Aorta (tissue), 5 donors: ENCODE measurements at places on chromosomes 4 and X. TPM values are rescaled to one million over a fixed set of nuclear protein-coding genes. Genes with fewer than 3 reads are reported as not detected.

The TKTL1 gene
- 0.23 TPM for total RNA-seq

The PCDH18 gene
- 36.9 TPM for total RNA-seq

The MAGEE2 gene
- 0.69 TPM for total RNA-seq

- H3K27me3 ChIP-seq = no peaks in the 10 kb centered on the region
- H3K4me1 ChIP-seq = no peaks in the 10 kb centered on the region
- no peak overlapping the region for H3K4me3 ChIP-seq
- no peak for DNase-seq
- no peaks in the 10 kb centered on the region for H3K36me3 ChIP-seq
- no peak overlapping the region for H3K27ac ChIP-seq
Measured at GRCh38 chrX:3940000-3940610, 226.7 kb upstream of the PRKX start.

- no peaks in the 10 kb centered on the region for H3K36me3 ChIP-seq
- no peak overlapping the region for H3K27ac ChIP-seq
- DNase-seq = no peak
- H3K4me3 ChIP-seq = no peak overlapping the region
Measured at GRCh38 chr4:107736924-107737448, 17.0 kb upstream of the PAPSS1 start.

GRCh38 chrX:48800574-48801279 is 1.1 kb upstream of the HDAC6 start:
- DNase-seq = no peak
- no peaks in the 10 kb centered on the region for H3K4me1 ChIP-seq
- peak overlapping the region; percentile 76 for H3K27ac ChIP-seq

- no peaks in the 10 kb centered on the region for H3K27me3 ChIP-seq
- H3K27ac ChIP-seq = no peak overlapping the region
- H3K4me3 ChIP-seq = no peak overlapping the region
- H3K4me1 ChIP-seq = peaks cover 3% of the 10 kb centered on the region
- no peak for DNase-seq
Measured at GRCh38 chrX:10756441-10756840, 136.1 kb upstream of the MID1 start.

- H3K27ac ChIP-seq = no peak overlapping the region
- no peak for DNase-seq
Measured at GRCh38 chrX:119784747-119785446, 6.5 kb downstream of the RPL39 start.

GRCh38 chrX:68249401-68249831 is 183.9 kb downstream of the OPHN1 start:
- H3K4me1 ChIP-seq = no peaks in the 10 kb centered on the region
- H3K27me3 ChIP-seq = no peaks in the 10 kb centered on the region
- DNase-seq = peak; percentile 42
- H3K27ac ChIP-seq = no peak overlapping the region
- no peaks in the 10 kb centered on the region for H3K36me3 ChIP-seq

- DNase-seq = no peak
- H3K27me3 ChIP-seq = no peaks in the 10 kb centered on the region
- H3K27ac ChIP-seq = no peak overlapping the region
- H3K4me3 ChIP-seq = no peak overlapping the region
- H3K36me3 ChIP-seq = no peaks in the 10 kb centered on the region
Measured at GRCh38 chrX:31836479-31836878, 764.6 kb upstream of the FTHL17 start.

- no peaks in the 10 kb centered on the region for H3K27me3 ChIP-seq
- H3K4me3 ChIP-seq = no peak overlapping the region
- H3K4me1 ChIP-seq = no peaks in the 10 kb centered on the region
- DNase-seq = peak; percentile 70
Measured at GRCh38 chrX:40008791-40009461, 88.8 kb downstream of the BCOR start.

- H3K36me3 ChIP-seq = no peaks in the 10 kb centered on the region
- H3K4me1 ChIP-seq = no peaks in the 10 kb centered on the region
- no peak for DNase-seq
- no peaks in the 10 kb centered on the region for H3K27me3 ChIP-seq
- H3K4me3 ChIP-seq = no peak overlapping the region
- H3K27ac ChIP-seq = no peak overlapping the region
Measured at GRCh38 chrX:100625985-100626491, 10.6 kb downstream of the TSPAN6 start.

GRCh38 chrX:96692890-96693289 is 8.2 kb downstream of the DIAPH2 start:
- no peaks in the 10 kb centered on the region for H3K36me3 ChIP-seq
- no peak for DNase-seq
- H3K27me3 ChIP-seq = no peaks in the 10 kb centered on the region
- H3K27ac ChIP-seq = no peak overlapping the region

GRCh38 chrX:19064175-19064574 is 58.1 kb downstream of the ADGRG2 start:
- no peaks in the 10 kb centered on the region for H3K27me3 ChIP-seq
- H3K36me3 ChIP-seq = no peaks in the 10 kb centered on the region
- H3K4me3 ChIP-seq = no peak overlapping the region
- no peak for DNase-seq
- H3K27ac ChIP-seq = no peak overlapping the region

DNA sequence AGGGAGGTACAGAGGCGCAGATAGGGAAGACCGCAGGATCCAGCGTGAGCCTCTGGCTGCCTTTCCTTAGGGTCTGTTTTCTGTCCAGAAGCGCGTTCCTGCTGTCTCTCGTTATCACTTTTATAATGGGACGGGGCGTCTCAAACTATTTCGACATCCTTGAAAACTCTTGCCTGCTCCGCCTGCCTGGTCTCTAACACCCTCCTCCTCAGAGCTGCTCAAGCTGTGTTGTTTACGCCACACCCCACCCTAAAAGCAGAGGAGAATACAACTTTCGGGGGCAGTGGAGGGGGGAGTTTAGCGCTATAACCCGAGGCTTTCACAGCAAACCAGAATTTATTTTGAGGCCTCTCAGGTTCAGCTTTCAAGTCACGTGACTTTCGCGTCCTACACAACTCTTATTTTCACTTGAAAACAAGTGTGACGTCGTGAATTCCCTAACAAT is 646 bp upstream of the FAM3A start:
- H3K4me3 ChIP-seq = peak overlapping the region; percentile 20
- no peaks in the 10 kb centered on the region for H3K36me3 ChIP-seq
- DNase-seq = no peak
- H3K27ac ChIP-seq = peak overlapping the region; percentile 82

DNA sequence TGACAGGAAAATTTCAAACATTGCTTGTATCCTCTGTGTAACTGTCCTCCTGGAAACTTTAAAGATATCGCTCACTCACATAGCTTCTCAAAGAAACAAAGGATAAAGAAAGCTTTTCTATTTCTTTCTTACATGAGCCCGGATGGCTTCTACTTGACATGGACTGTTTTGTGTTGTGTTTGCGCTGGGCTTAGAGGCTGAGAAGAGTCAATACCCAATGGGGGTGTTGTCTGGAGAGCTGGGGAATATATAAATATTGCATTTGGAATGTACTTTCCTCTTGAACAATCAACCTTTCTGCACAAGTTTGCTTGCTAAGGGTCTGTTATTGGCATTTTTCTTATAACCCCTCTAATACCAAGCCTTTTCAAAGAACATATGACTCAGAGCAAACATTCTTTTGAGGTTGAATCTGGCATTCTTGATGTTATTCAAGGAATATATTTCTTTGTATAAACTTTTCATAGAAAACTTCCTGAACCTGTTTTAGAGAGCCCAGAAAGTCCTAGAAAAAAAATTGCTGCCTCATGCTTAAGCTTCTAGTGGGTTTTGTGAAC is 331.9 kb downstream of the PACRGL start:
- DNase-seq = no peak
- no peak overlapping the region for H3K27ac ChIP-seq
- H3K36me3 ChIP-seq = no peaks in the 10 kb centered on the region

- H3K4me1 ChIP-seq = no peaks in the 10 kb centered on the region
- no peaks in the 10 kb centered on the region for H3K36me3 ChIP-seq
- H3K27ac ChIP-seq = no peak overlapping the region
Measured at GRCh38 chr4:100022792-100023222, 72.7 kb upstream of the H2AZ1 start.

DNA sequence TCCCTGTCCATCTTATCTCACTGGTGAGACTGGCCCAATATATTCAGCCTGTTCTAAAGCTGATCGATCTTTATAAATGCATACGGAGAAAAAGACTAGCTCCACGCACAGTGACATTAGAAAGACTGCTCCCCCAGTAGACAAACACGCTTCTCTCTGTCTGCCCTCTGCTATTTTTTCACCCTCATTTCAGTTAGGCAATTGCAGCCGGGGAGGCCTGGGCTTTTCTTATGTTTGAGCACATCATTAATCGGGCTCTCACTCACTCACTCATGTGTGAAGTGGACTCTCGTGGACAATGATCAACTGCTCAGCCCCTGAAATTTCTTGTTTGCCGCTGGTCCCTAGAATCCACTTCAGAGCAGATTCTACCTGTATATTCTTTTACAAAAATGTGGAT is 824.7 kb upstream of the TENM3 start:
- H3K36me3 ChIP-seq = no peaks in the 10 kb centered on the region
- no peak overlapping the region for H3K4me3 ChIP-seq
- no peaks in the 10 kb centered on the region for H3K4me1 ChIP-seq
- no peak for DNase-seq
- no peaks in the 10 kb centered on the region for H3K27me3 ChIP-seq
- no peak overlapping the region for H3K27ac ChIP-seq

DNA sequence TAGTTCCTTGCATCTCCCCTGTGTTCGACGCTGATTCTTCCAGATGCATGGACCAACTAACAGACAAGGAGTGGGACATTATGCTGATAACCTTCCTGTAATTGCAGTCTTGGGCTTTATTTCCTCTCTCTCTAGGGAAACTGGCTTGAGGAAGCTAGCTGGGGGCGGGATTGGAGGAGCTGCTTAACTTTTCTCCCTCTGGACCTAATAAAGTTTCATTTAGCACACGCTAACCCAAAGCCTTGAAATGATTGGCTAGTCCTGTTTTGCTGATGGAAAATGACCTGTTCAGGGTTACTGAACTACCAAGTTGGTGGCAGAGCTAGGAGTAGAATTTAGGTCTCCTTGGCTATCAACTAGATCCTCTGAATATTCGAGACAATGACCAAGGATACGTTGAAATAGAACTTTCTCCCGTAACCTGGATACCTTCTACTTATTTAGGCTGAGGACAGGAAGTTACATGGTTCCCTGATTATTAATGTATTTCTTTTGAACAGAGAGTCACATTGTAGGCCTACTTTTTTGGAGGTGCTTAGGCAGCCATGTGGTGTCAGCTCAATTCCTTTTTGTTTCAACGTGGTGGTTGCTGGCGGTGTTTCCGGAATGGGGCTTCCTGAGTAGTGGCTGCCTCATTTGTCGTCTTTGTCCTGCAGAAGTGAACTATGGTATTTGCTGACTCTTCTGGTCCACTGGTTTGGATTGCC is 2.0 kb downstream of the PGK1 start:
- no peaks in the 10 kb centered on the region for H3K36me3 ChIP-seq
- no peaks in the 10 kb centered on the region for H3K27me3 ChIP-seq
- DNase-seq = no peak
- H3K4me1 ChIP-seq = peaks cover 1% of the 10 kb centered on the region
- no peak overlapping the region for H3K4me3 ChIP-seq
- H3K27ac ChIP-seq = no peak overlapping the region

GRCh38 chr4:14225688-14226207 is 598.2 kb upstream of the BOD1L1 start:
- H3K27ac ChIP-seq = no peak overlapping the region
- no peak for DNase-seq
- H3K27me3 ChIP-seq = no peaks in the 10 kb centered on the region
- no peak overlapping the region for H3K4me3 ChIP-seq
- no peaks in the 10 kb centered on the region for H3K36me3 ChIP-seq

GRCh38 chr4:124708517-124709300 is 3.8 kb downstream of the ANKRD50 start:
- H3K27me3 ChIP-seq = no peaks in the 10 kb centered on the region
- H3K4me1 ChIP-seq = peaks cover 10% of the 10 kb centered on the region
- H3K4me3 ChIP-seq = peak overlapping the region; percentile 53
- H3K36me3 ChIP-seq = no peaks in the 10 kb centered on the region
- DNase-seq = no peak
- no peak overlapping the region for H3K27ac ChIP-seq

DNA sequence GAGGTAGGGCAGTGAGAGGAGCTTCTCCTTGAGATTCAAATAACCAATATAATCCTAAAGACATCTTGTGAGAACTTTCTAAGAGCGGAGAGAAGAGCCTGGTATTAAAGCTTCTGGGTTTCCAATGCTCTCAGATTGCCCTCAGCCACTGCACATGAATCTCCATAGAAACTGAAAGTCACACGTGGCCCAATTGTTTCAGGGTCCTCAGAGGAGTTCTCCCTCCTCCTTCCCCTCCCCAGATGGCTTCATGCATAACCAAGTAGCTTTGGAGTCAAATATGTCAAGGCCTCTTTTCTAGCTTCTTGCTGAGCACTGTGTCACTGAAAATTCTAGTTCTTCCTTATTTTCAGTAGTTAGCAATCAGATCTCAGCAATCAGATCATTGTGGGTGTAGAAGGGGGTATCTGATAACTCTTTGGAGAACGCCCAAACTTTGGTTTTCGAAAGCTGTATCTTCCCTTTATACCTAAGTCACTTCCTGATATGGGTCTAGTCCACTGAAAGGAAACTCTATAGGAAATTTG is 2.2 kb downstream of the BTK start:
- no peak overlapping the region for H3K27ac ChIP-seq
- no peaks in the 10 kb centered on the region for H3K36me3 ChIP-seq
- peaks cover 2% of the 10 kb centered on the region for H3K4me1 ChIP-seq
- H3K27me3 ChIP-seq = no peaks in the 10 kb centered on the region

- no peaks in the 10 kb centered on the region for H3K27me3 ChIP-seq
- peaks cover 8% of the 10 kb centered on the region for H3K36me3 ChIP-seq
- no peak overlapping the region for H3K27ac ChIP-seq
Measured at GRCh38 chr4:48585401-48585800, 95.3 kb downstream of the ZAR1 start.

- H3K4me1 ChIP-seq = no peaks in the 10 kb centered on the region
- H3K4me3 ChIP-seq = no peak overlapping the region
- H3K27me3 ChIP-seq = no peaks in the 10 kb centered on the region
- DNase-seq = no peak
- no peaks in the 10 kb centered on the region for H3K36me3 ChIP-seq
Measured at GRCh38 chrX:20240201-20240600, 26.5 kb downstream of the RPS6KA3 start.

DNA sequence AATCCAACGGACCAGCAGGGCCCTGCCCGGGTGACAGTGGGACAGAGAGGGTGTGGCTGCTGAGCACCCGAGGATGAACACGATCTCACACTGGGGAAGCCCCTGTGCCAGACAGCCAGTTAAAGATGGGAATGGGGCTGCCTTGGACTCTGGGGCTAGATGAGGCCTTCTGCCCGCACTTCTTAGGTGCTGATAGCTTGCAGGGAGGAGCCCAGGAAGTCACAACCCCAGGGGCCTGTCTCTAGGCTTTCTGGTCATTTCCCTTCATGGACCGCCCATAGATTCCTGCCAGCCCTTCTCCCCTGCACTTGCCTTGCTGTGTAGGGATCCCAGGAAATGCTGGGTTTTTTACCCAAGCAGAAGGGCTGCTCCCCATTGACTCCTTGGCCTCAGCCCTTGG is 6.2 kb downstream of the ZNF275 start:
- no peak overlapping the region for H3K27ac ChIP-seq
- no peak overlapping the region for H3K4me3 ChIP-seq
- no peaks in the 10 kb centered on the region for H3K4me1 ChIP-seq
- H3K36me3 ChIP-seq = no peaks in the 10 kb centered on the region

- no peak overlapping the region for H3K4me3 ChIP-seq
- no peaks in the 10 kb centered on the region for H3K27me3 ChIP-seq
- H3K27ac ChIP-seq = no peak overlapping the region
- DNase-seq = no peak
- peaks cover 1% of the 10 kb centered on the region for H3K36me3 ChIP-seq
- H3K4me1 ChIP-seq = no peaks in the 10 kb centered on the region
Measured at GRCh38 chr4:150982557-150983233, 32.4 kb downstream of the LRBA start.
